D341Med (cell line): ENCODE measurements at places on chromosomes 16 and 17.

- DNase-seq: no peak
These were observed 70.2 kb downstream of the PARN start for GRCh38 chr16:14559809-14560241.

- DNase-seq: no peak
These were observed 30.6 kb downstream of the TRPV3 start for GRCh38 chr17:3526971-3527370.

- DNase-seq: no peak
These were observed 3.7 kb downstream of the NUBP2 start for GRCh38 chr16:1786242-1787055.

DNA sequence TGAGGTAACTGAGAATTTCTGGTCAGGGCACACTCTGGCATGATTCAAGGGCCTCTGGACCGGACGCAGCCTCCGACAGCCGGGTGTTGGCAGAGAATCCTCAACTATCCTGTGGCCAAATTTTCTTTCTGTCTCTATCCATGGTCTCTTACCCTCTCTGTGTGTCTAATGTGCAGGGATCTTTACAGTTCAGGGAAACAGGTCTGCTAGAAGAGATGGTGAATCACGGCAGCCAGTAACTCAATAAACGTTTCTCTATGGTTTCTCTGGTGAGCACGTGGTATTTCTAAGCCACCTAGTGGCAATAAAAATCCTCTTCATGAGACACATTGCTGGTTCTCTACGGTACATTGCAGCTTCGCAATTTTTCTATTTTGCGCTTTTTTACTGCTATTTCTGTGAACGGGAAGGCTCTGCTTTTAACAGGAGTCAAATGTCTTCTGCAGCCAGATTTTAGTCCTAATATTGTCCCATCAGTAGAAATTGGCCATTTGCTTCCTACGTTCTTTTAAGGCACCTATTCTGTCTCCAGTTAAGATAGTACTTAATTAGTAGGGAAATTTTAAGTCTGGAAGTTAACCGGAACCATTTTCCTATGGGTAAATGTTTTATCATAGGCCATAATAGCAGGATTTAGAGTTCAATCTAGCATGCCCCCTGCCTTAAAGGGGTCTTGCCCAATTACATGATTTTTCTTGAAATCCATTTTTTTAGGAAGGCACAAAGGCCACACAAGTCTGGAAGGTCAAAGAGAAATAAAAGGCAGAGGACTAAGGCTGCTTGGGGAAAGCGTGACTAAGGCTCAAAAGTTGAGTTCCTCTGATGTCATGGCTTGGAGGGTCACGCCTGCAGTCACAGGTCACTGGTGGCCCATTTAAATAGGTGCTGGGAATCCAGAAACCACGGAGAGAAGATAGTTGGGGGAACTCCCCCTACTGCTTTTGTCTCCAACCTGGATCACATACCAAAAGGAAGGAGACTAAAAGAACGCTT lies 31.5 kb downstream of the QPRT start:
- DNase-seq: peak; percentile 43

DNA sequence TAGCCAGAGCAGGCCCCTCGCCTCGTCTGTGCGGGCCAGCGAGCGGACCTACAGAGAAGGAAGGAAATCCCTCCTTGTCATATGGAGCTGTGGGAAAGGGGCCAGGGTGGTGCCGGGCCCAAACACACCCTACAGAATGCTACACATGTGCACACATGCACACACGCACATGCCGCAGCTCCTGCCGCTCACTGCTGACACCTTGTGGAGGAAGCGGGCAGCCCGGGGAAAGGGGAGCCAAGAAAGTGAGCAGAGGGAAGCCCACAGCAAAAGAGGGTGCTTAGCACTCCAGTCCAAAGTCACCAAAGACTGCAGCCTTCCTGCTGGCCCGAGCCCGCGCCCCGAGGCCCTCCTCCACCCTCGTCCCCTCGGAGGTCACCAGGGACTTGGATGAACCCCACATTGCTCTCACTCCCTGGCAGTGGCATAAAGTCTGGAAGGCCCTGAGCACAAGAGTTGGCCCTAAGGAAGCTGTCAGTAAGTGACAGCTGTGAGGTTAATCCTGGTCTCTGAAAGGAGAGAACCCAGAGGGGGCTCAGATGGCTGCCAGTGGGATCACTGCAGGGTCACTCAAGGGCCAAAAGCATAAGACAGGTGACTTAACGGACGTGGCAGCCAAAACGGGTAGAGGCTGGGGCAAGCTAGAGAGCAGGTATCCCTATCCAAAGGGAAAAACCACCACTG lies 68.2 kb downstream of the MYO18A start:
- DNase-seq: peak; percentile 93

- peak; percentile 20 for DNase-seq
These were observed 1.5 kb downstream of the SOCS7 start for GRCh38 chr17:38353086-38353604.
